ENCODE measurements at places on chromosomes 1 and 21. TPM values are rescaled to one million over a fixed set of nuclear protein-coding genes. Genes with fewer than 3 reads are reported as not detected.
A peak's percentile ranks its signal among the peaks of the same experiment; 100 is the strongest.

DNA sequence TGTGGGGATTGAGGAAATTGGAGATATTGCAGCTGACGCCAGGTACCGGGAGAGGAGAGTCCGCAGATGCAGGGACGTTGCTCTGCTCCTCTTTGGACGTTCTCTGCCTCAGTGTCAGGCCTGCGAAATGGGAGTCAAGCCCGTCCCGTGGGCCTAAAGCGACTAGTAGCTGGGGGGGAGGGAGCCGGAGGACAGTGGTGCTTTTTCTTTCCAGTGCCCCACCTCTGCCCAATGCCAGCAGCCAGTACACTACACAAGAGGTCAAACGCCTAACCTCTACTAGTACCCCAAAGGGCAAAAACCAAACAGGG is 413.6 kb upstream of the ESRRG start:
- peaks cover 2% of the 10 kb centered on the region for H3K36me3 ChIP-seq
- no peaks in the 10 kb centered on the region for H3K4me1 ChIP-seq
- peaks cover 67% of the 10 kb centered on the region for H3K27me3 ChIP-seq
- no peak overlapping the region for H3K27ac ChIP-seq
- no peak for DNase-seq
- H3K4me3 ChIP-seq: no peak overlapping the region

The TTLL7 gene
- total RNA-seq: 0.29 TPM

DNA sequence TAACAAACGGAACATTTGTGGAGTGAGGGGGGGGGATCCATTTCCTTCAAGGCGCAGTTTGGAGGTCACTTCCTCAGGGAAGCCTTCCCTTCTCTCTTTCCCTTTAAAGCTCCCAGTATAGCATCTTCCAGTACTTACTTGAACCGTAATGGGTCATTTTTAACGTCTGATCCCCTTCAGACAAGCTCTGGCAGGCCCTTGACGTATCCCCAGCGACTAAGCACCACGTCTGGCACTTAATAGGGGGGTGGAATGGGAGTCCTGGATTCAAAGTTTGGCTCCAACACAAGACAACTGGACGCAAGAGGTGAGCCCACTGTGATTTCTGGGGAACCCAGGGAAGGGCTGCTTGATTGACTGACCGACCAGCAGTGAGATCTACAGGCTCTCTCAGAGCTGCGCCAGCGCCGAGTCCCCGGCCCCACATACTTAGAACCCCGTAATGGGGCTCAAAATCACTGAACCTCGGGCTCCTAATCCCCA is 441 bp downstream of the YARS1 start:
- peak overlapping the region; percentile 97 for H3K27ac ChIP-seq
- peaks cover 42% of the 10 kb centered on the region for H3K36me3 ChIP-seq
- H3K27me3 ChIP-seq: no peaks in the 10 kb centered on the region

DNA sequence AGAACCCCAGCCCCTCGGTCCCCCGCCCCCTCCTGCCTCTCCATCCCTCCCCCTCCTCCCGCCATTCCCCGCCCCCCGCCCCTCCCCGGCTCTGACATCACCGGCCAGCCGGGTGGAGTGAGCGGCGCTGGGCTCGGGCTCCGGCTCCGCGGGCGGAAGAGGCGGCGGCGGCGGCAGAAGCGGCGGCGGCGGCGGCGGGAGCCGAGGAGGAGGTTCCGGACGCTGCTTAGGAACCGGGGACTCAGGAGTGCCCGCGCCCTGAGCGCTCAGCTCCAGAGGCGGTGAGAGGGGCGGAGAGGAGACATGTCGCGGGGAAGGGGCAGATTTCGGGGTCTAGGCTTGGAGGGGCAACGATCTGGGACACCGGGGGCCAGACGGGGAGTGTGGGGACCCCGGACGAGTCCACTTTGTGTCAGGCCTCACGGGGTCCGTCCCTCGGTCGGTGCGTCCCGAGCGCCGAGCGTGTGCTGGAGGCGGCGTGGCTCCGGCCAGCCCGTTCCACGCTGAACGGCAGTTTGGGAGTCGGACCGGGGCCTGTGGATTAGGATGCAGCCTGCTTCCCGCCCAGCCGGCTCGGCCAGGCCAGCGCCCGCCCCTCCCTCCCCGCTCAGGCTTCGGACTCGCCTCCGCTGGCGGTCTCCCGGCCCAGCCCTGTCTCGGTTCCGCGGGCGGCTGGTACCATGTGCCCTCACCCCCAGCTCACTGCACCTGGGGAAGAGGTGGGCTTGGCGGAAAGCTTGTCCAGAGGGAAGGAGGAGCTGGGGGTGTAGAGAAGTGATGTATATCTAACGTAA is at the start of gene PEA15:
TSS of gene PEA15 (plus strand) at position 143 of the 794 bp plus-strand sequence. CDS start 6,161 bp downstream, outside the sequence.
- peak within 1 kb of the TSS; percentile 85 for H3K4me3 ChIP-seq
- H3K36me3 ChIP-seq: peaks cover 15% of the 10 kb centered on the region
- H3K4me1 ChIP-seq: peaks cover 48% of the 10 kb centered on the region
- DNase-seq: peak; percentile 69
- peak within 1 kb of the TSS; percentile 87 for H3K27ac ChIP-seq
- no peaks in the 10 kb centered on the region for H3K27me3 ChIP-seq

GRCh38 chr21:36841866-36842265 is 124.6 kb downstream of the HLCS start:
- no peak for DNase-seq
- H3K4me3 ChIP-seq: no peak overlapping the region
- no peaks in the 10 kb centered on the region for H3K4me1 ChIP-seq
- no peak overlapping the region for H3K27ac ChIP-seq
- H3K36me3 ChIP-seq: no peaks in the 10 kb centered on the region

DNA sequence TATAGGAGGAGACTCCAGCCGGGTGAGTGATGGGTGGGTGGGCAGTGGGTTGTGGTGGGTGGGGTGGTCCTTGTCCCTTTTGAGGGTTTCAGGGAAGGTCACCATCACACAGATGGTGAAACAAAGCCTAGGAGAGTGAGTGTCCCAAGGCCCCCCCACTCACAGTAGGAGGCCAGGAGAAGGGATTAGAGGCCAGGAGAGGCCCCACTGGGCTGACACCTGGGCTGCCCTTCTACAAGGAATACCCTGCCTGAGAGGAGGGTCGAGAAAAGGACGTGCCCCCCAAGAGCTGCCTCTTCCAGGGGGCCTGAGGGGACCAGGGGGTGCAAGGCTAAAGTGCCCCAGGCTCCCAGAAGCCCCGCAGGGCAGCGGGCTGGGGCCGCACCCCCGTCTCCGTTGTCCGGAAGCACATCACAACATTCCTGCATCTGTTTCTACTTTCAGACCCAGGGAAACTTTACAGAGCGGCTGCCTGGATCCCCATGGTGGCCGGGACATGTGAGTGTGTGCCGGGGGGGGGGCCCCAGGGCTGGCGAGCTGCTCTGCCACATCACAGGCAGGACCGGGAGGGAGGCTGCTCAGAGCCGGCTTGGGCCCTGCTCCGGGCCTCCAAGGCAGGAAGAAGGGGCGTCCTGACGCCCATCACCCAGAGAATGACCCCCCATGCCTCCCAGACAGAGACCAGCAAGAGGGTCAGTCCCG is 68.2 kb downstream of the ARHGEF16 start:
- no peak overlapping the region for H3K4me3 ChIP-seq
- no peak overlapping the region for H3K27ac ChIP-seq
- no peaks in the 10 kb centered on the region for H3K27me3 ChIP-seq
- no peaks in the 10 kb centered on the region for H3K4me1 ChIP-seq
- H3K36me3 ChIP-seq: no peaks in the 10 kb centered on the region
- no peak for DNase-seq

DNA sequence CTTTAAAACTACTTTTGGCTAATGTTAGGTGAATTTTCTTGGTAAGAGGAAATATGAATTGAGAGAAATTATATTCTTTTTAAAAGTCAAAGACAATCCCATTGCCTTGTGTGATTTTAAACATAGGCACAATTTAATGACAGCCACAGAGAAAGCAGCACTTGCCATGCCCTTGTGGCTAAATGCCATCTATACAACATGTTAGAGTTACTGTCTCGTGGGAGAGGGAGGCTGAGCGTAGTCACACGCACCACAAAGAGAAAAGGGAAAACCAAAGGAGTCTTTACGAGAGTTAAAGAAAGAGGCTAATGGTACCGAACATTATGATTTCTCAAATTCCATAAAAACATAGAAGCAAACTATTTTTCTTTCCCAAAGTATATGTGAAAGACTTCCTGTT is 537.9 kb downstream of the PTPRC start:
- no peak for DNase-seq
- no peaks in the 10 kb centered on the region for H3K36me3 ChIP-seq
- peaks cover 33% of the 10 kb centered on the region for H3K4me1 ChIP-seq
- H3K4me3 ChIP-seq: no peak overlapping the region

- peaks cover 20% of the 10 kb centered on the region for H3K4me1 ChIP-seq
- no peak overlapping the region for H3K4me3 ChIP-seq
- H3K36me3 ChIP-seq: peaks cover 5% of the 10 kb centered on the region
- H3K27ac ChIP-seq: peak overlapping the region; percentile 61
Observed at GRCh38 chr21:43939443-43940328, 72.4 kb upstream of the TRAPPC10 start.

- H3K36me3 ChIP-seq: peaks cover 18% of the 10 kb centered on the region
- H3K27ac ChIP-seq: peak overlapping the region; percentile 61
- H3K4me3 ChIP-seq: no peak overlapping the region
- no peak for DNase-seq
- H3K27me3 ChIP-seq: no peaks in the 10 kb centered on the region
Observed at GRCh38 chr1:6012529-6013318, 20.5 kb upstream of the NPHP4 start.

DNA sequence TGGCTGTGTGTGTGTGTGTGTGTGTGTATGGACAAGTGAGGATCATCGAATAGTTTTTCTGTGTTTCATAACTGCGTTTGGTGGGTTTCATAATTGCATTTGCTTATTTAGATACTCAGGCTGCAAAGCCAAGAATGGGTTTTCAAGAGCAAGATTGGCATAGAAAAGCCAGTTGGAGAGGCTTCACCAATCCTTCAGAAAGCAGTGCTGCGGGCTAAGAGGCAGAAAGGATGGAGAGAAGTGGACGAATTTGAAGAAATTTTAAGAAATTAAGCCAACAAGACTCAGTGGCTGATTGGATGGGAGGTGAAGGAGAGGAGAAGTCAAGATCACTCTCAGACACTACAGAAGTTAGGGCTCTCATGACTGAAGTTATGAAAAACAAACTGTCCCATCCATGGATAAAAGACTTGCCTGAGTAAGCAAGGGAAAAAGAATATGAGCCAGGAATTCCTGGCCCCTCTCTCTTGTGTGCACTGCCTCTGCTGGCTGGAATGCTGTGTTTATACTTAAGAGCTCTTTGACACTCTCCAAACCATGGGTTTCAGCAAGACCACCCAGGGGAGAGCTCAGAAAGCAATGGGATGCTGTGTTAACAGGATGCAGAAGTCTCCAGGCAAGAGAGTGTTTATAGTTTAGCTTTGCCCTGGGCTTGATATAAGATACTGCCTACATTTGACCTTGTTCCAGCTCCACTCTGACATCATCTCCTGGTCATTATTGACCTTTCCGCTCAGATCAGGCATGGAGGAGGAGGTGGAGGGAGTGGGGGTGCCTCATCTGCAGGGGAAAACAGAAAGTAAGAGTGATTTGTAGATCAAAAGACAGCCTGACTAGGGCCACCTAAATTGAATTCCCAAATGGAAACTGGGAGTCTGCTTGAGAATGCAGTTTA is 232.0 kb upstream of the PLXNA2 start:
- H3K27ac ChIP-seq: no peak overlapping the region
- no peaks in the 10 kb centered on the region for H3K27me3 ChIP-seq
- H3K4me1 ChIP-seq: no peaks in the 10 kb centered on the region
- DNase-seq: no peak
- no peaks in the 10 kb centered on the region for H3K36me3 ChIP-seq
- H3K4me3 ChIP-seq: no peak overlapping the region

The GBP4 gene
- total RNA-seq: 36.8 TPM

The KCNA3 gene
- total RNA-seq: 38.1 TPM

DNA sequence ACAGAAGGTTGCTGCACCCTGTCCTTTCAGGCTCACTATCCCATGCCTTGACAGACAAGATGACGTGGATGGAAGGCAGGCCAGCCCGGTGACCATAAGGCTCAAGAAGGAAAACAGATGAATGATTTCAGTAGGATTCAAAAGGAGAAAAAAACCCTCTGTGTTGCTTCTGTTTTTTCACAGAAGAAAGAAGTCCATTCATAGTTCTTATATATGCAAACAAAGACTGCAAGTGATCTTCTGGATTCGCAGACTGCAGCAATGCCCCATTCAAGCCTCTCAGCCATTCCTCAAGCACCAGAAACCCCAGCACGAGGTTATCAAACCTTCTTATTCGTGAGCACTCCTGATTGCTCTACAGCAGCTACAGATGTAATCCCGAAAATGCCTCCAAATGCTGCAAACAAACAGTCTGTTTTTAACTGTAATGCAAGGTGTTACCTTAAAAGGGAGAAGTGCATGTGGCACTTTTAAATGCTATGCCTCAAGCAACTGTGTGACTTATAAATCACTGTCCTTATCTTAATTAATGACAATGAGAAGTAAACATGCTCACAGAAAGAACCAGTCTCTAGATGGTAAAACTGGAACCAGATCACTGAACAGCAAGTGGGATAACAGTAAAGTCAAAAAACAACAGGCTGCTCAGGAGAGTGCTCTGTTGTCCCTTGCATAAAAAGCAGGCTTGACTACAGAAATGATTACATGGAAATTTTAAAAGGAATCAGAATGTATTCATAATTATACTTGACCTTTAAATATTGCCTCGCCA is 173.9 kb downstream of the HHIPL2 start:
- DNase-seq: no peak
- H3K27ac ChIP-seq: no peak overlapping the region
- no peaks in the 10 kb centered on the region for H3K27me3 ChIP-seq

DNA sequence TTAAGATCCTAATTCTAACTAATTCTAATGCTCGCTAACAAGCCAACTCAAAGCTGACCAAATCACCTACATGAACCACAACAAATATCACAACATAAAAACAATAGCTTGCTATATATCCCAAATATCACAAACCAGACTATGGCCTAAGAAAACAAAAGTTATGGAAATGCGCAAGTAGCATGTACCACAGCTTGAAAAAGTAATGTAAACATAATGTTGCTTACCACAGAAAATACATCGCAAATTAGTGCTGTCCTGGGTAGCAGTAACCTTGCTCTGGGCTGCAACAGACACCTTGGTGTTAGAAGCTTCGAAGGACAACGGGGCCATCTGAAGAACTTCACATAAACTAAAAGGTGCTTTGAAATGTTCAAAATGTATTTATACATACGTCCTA is 107.4 kb upstream of the LBR start:
- H3K36me3 ChIP-seq: no peaks in the 10 kb centered on the region
- H3K4me1 ChIP-seq: no peaks in the 10 kb centered on the region
- no peak for DNase-seq
- H3K27ac ChIP-seq: no peak overlapping the region

The GPR137B gene
- 10.5 TPM for total RNA-seq

GRCh38 chr1:52502789-52503188 is 50.1 kb downstream of the TUT4 start:
- no peaks in the 10 kb centered on the region for H3K27me3 ChIP-seq
- no peaks in the 10 kb centered on the region for H3K4me1 ChIP-seq
- no peak for DNase-seq
- peaks cover 23% of the 10 kb centered on the region for H3K36me3 ChIP-seq

DNA sequence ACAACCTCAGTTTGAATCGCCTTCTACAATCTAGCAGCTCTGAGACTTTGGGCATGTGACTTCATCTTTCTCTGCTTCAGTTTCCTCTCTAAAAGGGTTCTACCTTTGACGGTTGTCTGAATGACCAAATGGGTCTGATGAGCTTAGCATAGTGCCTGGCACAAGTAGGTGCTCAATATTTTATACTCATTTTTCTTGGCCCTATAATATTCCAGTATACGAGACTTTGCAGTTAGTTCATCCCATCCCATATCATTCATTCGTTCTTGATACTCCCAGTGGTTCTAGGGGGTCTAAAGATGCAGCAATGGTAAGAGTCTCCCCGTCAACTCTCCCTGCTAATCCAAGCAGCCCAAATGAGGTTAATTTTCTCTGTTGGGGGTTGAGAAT is 67.6 kb downstream of the ALPL start:
- H3K27me3 ChIP-seq: peaks cover 11% of the 10 kb centered on the region
- H3K27ac ChIP-seq: no peak overlapping the region
- H3K4me3 ChIP-seq: no peak overlapping the region
- DNase-seq: no peak
- H3K36me3 ChIP-seq: no peaks in the 10 kb centered on the region

The VWA5B1 gene
- total RNA-seq: not detected
